ENCODE measurements at places on chromosomes 7 and 10.
A peak's percentile ranks its signal among the peaks of the same experiment; 100 is the strongest.

- no peak for DNase-seq
These were observed 52.2 kb upstream of the MKI67 start for GRCh38 chr10:128178302-128178958.

DNA sequence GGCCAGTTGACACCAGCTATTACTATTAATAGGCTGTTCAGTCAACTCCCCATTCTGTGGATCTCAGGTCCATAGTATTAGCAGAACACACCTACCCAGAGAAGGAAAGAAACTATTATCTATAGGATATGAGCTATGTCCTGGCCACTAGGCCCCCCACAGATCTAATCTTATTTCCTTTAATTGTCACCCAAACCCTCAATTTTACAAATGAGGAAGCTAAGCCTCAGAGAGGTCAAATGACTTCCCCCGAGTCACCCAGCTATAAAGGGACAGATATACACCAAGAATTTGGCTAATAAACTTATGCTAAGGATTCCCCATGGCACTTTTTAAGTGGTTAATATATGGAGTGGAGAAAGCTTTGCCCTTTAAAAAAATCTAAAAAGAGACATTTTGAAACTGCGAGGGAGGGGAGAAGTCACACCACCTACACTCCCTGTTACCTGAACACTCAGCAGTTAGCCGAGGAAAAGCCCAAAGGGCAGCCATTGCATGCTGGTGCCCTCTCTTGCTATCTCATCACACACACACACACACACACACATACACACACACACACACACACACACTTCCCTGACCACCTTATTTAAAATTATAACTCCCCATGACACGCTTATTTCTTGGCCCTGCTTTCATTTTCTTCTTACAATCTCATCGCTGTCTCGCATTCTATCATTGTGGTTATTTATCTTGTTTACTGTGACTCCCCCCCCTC is 157.0 kb upstream of the ADO start:
- no peak for DNase-seq

- DNase-seq, result no peak
These were observed 518.0 kb upstream of the KLF6 start for GRCh38 chr10:4303045-4303444.

DNA sequence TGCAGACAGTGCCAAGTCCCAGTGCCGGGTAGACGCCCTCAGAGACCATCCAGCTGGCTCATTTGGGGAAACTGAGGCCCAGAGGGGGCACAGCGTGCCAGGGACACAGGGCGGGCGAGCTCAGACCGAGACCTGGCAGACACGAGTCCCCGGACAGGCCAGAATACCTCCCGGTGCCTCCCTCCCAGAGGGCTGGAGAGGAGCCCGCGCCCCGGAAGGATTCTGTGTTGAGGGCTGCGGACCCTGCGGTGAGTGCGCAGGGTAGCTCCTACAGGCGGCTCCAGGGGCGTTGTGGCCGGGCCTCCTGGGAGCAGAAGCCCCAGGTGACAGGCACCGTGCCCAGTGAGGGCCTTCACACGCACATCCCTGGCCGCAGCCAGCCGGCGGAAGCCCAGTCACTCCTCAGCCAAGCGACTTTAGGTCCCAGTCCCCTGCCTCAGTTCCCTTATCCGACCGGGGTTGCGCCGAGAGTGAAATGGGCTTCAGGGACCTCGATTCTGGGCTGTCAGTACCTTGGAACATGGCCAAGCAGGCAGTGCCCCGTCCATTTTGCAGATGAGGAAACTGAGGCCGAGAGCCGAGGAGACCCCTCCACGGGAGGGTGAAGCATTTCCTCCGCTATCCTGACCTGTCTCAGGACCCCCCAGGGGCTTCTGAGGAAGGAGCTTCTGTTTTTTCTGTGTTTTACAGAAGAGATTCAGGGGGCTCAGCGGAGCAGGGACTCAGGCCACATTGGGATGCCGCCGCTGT is 73.6 kb downstream of the ELFN1 start:
- peak; percentile 31 for DNase-seq

- no peak for DNase-seq
These were observed 6.5 kb downstream of the CHAT start for GRCh38 chr10:49620286-49620810.

GRCh38 chr10:132551093-132551807 is 13.7 kb downstream of the INPP5A start:
- peak; percentile 17 for DNase-seq

GRCh38 chr7:69539531-69539930 is 58.7 kb upstream of the AUTS2 start:
- DNase-seq, result no peak

DNA sequence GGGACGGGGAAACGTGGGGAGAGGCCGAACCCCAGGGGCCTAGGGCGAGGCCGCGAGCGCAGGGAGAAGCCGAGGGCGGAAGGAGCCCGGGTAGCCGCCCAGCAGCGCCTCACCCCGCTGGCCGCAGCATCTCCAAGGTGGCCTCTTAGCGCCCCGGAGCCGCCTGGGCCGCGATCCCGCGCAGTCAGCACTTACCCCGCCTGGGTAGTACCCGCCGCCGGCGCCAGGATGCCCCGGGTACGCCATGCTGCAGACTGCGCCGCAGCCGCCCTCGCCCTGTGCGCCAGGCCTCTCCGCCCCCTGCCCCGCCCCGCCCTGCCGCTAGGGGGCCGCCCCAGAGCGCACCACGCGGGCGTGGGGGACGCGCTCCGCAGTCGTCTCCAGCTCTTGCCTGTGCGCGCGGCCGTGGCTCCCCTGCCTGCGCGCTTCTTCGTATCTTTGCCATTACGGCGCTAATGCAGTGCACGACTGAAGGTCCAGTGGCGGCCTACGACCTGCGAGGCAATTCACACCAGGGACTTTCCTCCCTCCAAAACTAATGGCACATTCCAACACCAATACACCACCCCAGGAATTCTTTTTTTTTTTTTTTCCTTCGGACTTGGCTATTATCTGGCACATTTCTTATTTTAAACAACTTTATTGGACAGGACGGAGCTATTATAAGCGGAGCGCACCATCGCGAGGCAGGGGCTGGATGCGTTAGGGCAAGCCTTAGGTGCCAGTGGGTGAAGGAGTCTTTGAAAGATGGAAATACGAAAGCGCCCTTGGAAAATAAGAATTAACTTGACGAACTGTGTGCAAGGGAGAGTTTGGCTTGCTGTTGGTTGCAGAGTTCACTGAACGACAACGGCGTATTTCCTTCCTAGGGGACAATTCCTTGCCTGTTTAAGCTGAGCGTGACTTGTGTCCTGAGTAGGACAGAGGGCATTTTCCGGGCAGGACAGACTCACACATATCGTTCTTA is at the start of gene SRI:
Gene SRI, minus strand, starts transcription at position 258 of the 967 bp plus-strand sequence. Its CDS starts 12 bp downstream, at position 246.
- peak; percentile 84 for DNase-seq

- no peak for DNase-seq
These were observed 31.2 kb downstream of the TMEM60 start for GRCh38 chr7:77766801-77767605.

- no peak for DNase-seq
These were observed 219.8 kb upstream of the PPP1R3A start for GRCh38 chr7:114138587-114138986.

DNA sequence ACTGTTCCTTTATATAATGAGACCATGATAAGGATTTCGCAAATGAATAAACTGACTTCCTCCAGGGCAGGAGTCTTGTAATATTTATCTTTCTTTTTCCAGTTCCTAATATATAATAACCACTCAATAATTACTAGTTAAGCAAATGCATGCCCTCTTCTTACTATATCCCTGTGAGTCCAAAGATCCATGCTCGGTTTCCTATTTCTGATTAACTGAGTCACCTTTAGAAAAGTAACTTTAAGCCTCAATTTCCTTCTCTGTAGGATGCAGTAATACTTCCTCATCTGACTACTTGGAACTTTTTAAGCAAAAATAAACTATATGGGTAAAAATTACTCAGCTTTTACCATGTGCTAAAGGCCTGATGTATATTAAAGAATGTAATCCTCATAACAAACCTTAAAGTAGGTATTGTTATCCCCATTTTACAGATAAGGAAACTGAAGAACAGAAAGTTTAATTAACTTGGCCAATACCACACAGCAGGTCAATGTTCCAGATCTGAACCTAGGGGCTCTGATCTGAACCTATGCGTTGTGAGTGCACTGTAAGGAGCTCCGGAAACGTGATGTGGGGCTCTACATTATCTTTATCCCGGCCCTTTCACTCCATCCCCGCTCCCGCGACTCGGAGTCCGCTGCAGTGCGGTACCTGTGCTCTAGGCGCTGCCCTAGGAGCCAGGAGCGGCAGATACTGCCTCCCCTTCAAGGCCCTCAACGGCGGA is 458 bp downstream of the COX15 start:
- no peak for DNase-seq

DNA sequence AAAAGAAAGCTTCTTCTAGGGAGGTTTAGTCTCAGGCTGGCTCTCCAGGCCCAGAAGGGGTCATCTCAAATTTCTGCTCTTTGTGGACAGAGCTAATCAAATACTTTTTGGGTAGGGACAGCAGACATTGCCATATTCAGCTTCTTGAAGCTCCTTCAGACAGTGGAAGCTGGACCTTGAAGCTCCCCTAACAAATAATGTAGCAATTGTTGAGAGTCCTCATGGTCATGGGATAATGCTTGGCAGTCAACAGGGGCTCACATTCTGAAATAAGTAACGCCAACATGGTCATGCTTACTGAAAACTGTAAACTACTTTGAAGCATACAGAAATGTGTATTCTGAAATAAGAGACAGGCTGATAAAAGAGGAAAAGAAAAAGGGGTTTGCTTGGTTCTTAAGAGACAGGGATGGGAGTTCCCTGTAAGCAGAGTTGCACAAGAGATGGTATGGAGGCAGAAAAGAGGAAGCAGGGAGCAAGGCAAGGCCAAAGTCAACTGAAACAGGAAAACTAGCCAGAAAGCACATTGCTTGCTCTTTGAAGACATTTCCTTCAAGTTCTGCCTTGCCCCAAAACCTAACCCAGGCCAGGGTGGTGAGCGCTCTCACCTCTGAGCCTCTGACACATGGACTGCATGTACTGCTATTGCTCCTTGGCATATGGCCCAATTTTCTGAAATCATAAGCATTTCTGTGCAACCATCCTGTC is 53.1 kb upstream of the KMT2E start:
- DNase-seq, result no peak

GRCh38 chr7:54186336-54186735 is 355.8 kb upstream of the VSTM2A start:
- DNase-seq, result no peak

DNA sequence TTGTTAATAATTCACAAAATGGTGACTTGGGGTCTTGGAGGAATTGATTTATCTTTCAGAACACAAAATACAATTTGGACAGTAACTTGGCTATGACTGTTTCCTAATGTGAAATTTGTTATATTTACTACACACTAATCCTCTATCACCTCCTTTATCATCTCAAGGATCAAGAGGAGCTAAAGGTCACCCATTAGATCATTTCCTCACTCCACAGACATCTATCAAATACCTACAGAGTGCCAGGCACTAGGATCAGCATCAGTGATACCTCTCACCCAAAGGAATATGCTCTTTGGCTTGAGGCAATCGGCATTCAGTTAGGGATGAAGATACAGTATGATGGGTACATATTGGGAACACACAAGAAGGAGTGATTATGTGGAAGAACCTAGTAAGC is 132.1 kb downstream of the INHBA start:
- no peak for DNase-seq

DNA sequence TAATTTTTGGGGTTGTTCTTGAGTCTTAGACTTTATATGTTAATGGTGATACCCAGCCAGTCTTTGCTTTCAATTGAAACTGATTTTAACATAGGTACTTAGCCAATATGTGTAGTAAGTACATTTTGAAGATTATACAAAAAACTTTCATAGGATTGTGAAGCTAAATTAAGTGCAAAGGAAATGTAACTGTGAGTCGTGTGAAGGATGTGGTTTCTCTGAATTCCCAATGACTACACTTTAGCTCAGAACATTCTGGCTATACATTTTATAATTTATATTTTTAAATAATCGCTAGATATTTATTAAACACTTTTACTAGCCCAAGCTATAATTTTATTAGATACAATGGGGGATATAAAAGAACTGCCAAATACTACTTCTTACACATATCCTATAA is 359.3 kb downstream of the PCLO start:
- no peak for DNase-seq

DNA sequence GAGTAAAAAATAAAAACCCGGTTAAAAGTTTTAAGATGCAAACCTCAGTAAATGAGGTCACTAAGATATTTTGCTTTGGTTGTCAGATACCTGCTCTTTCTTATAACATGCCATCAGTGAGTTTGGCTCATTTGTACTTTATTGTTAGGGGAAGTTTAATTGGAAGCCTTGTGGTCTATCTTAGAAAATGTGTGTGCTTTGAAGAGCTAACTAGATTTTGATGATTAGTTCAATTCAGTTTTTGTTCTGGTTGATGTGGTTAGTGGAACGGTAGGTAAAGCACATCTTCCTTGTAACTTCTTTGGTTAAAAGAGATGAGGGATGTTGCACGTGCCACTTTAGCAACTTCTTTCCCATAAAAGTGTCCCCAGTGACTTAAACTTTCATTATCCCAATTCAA is 353.4 kb upstream of the GALNT17 start:
- DNase-seq, result no peak

DNA sequence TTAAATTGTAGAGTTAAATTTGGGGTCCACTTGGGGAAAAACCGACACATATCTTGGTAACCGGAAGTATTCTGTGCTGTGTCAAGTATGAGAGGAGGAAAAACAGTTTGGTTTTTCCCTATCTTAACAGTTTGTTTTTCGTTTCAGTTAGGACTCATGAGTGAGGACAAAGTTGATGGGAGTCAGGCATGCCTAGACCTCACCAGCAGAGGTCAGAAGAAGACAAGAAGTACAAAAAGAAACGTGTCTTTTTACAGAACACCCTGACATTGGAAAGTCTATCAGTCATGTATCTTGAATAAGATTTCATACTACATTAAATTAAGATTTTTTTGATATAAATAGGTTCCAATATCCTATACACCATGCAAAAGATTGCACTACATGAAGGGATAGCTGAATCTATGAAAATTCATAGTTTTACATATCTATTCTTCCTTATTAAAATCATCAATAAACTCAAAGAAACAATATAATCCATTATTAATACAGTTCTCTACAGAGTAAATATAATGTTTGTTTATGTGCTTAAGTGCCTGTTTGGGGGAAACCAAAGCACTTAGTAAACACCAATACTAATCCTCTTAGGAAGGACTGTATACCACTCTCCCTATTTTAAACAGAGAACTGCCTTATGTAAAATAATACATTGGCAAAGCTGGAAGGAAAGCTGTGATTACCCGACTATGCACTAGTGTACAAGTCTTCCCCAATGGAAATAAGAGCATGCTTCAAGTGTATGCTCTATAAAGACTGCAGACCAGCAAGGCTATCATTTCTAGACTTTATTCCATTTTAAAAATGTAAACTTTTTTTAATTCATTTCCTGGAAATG is 95.6 kb downstream of the USP6NL start:
- peak; percentile 24 for DNase-seq

Data from NCI-H345 (cell line).